ENCODE measurements at places on chromosomes 3 and 15.

DNA sequence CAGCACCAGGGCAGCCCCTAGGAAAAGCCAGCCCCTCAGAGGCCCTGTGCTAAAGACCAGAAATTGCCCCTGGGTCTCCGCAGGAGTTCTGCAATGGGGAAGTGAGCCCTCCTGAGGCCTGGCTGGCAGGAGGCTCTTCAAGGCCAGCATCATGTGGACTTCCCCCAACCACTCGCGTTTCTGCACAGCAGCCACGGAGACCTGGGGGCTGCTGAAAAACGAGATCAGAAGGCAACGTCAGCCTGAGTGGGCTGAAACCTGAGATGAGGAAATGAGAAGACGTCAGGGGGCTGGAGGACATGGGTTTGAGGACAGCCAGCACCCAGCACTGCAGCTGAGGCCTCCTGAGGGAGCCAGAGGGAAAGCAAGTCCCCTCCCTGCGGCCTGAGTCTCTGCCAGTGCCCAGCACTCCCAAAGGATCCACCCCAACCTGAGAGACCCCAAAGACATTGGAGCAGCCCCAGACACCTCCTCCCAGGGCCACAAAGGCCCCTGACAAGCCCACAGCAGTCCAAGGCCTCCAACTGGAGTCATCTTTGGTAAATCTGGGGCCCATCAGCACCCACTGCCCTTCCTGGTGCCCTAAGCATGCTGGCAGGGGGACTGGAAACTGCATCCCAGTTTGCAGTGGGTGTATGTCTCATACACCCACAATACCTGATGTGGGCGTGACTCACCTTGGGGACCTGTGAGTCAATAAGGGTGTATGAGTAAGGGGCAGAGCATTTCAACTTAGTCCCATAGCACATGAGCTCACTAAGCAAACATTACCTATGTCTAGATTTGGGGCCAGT lies 29.2 kb upstream of the CYP11A1 start:
- no peak for DNase-seq

DNA sequence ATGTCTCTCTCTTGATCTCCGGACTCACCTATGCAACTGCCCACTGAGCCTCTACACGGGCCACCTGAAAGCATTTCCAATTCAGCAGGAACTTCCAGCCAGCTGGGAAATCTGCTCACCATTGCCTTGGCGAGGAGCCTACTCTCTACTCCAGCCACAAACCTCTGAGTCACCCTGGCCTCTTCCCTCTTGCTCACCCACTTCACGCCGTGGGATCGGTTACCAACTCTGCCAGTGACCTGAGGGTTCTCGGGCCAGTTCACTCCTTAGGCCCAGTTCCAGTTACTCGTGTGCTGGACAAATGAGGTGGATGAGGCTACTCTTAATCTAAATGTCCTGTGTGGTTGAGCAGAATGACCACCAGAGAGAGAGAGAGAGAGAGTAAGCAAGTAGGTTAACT lies 70.1 kb downstream of the CEMIP start:
- no peak for DNase-seq

DNA sequence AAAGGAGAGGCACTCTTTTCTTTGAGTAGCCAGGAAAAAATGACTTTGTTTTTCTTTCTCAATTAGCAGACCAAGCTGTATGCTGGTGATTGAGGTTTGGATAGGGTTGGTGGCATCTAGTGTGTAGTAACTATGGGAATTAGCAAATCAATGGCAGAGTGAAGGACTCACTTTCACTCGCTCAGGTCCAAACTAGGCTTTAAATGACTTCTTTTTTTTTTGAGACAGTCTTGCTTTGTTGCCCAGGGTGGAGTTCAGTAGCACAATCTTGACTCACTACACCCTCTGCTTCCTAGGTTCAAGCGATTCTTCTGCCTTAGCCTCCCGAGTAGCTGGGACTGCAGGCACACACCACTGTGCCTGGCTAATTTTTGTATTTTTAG lies 35.9 kb downstream of the PRKCI start:
- DNase-seq = no peak

- DNase-seq = no peak
Observed at GRCh38 chr15:83571820-83572707, 81.9 kb upstream of the ADAMTSL3 start.

- DNase-seq = no peak
Observed at GRCh38 chr3:53845881-53846133, 412 bp downstream of the CHDH start.

DNA sequence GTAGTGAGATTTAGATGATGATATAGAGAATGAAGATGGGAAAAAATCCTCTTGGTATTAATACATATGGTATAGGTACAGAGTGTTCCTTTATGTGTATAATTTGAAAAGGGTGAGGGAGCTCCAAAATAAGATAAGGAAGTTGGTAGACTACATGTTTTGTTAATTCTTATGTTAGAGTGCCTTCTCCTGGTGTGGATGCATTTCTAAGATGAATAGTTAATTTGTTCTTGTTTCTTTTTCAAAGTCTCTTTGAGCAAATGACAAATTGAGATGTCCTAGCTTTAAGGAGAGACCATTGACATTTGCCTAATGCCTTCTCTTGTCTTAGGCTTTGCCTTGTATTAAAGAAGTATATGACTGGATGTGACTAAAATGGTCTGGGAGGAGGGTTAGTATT lies 34.1 kb downstream of the AKAP13 start:
- no peak for DNase-seq

DNA sequence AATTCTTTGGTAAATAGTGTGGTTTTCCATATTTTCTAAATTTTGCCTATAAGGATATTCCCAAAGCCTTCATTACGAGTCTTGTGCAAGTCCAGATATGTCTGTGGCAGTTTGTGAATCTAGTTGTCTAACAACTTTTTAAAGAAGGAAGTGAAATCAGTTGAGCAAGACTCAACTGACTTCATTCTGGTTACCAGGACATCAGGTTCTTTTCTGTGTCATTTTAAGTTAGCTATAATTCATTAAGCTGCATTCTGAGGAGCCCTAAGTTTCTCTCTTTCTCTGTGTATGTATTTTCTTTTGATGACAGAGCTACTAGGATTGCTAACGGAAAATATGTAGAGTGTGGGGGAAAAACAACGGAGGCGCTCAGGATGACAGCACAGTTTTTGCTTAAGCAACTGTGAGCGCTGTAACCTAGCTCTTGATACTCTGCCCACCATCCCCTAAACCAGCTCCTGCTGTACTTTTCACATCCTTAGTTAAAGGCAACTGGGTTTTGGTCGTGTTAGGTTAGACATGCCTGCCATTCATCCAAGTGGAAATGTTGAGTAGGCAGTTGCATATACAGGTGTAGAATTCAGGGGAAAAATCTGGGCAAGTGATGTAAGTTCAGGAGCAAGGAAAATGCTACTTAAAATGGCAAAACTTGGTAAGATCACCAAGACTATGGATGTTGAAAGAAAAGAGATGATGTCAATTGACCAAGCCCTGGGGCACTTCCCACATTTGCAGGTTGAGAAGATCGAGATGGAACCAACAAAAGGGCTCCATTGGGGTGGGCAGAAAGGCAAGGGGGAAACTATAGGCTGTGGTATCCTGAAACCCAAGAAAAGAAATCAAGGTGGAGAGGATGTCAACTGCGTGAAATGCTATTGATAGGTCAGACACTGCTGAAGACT lies 9.2 kb downstream of the MFSD1 start:
- DNase-seq = no peak

DNA sequence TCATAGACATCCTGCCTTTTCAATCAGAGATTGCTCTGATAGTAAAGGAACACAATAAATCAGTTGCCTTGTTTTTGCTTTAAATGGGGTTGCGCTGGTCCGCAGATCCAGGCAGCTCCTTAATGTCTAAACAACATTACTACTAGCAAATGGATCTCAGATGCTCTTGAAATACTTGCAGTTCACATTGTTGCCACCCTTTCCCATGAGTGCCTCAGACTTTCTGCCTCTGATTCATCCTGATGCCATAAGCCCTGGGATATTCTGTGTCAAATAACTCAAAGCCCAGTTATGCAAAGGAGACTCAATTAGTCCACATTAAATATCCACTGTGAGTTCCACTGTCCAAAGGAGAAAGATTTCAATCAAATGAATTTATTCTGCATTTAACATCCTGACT lies 196.7 kb downstream of the PLCH1 start:
- DNase-seq = no peak

DNA sequence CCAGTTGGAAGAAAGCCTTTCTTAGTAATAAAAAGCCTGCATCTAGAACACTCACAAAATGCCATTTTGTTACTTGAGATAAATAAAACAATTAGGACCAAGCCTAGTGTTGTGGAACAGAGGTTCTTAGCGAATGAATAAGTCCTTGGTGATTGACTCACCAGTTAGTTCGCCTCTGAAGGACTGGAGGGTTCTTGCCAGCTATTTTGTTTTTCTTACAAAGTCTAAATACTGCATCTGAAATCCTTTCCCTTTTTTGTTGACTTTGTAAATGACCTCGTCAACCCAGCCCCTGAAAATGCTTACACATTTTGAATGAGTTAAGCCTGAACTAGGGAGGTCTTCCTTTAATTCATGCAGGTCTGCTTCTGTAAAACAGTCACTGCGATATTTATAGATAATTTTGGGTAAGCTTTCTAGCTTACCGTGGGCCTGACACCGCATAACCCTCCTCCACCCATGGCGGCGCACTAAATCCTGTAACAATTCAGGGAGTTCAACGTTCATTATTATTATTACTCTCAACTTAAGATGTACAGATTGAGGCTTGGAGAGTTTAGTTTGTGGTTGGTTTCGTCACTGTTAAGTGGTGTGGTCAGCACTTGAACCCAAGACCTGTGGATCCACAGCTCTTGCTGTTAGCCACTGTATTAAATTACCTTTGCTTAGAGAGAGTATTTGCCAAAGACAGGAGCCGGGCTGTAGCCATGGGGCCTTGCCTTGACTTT lies 45.0 kb upstream of the SACM1L start:
- DNase-seq = no peak

DNA sequence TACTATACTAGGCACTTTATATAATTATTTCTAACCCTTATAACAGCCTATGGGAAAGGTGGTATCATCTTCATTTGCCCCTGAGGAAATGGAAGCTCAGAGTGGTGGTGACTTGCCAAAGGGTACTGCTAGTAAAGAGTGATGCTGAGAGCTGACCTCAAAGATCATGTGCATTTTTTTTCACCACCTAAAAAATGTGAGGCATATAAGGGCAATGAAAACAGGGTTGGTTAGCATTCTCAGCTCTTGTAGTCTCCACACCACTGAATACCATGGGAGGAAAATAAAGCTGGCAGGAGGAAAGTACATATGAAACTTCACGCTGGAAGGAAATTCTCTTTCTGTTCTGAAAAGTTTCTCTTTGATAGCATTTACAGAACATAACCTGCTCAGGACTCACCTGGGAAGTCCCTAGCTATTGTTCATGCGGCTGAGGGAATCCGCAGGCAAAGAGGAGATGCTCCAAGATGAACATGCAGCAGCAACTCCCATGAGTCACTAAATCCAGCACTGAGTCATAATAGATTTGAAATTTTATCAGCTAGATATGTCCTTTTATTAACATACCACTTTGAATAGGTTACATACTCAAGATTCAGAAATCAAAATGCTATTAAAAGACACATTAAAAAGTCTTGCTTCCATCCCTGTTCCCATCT lies 17.3 kb downstream of the FAIM start:
- DNase-seq = no peak
